ENCODE measurements at places on chromosomes 6 and 20. TPM values are rescaled to one million over a fixed set of nuclear protein-coding genes. Genes with fewer than 3 reads are reported as not detected.

The SLC52A3 gene
- not detected for total RNA-seq

The ZC2HC1B gene
- not detected for total RNA-seq

The SLC12A5 gene
- total RNA-seq = 1.7 TPM

The SIRPD gene
- total RNA-seq = not detected

The HLA-DPB1 gene
- total RNA-seq = 150 TPM

The DNAH8 gene
- total RNA-seq = 0.12 TPM

All from activated CD8-positive, alpha-beta memory T cell treated with anti-CD3 and anti-CD28 coated beads, Interleukin-2, amount 10 ng/mL, durations not matched to agents 7 days and 5 days (primary cell).